ENCODE measurements at places on chromosomes 6 and 20. TPM values are rescaled to one million over a fixed set of nuclear protein-coding genes. Genes with fewer than 3 reads are reported as not detected.

DNA sequence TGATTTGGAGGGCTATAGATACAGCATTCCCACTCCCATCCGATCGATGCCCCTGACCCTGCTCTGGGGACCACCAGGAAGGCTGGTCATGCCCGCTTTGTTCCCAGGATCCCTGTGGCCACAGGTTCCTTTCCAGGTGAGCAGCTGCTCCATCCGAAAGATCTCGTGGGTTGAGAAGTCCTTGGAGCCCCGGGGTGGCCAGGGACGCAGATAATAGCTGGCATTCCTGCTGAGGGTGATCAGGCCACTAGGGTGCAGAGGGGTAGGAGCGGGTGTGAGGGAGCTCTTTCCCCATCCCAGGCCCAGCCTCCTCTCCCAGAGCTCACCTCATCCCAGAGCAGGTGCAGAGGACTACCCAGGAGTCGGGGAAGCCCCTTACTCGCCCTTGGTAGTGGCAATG, 7.4 kb downstream of the ADAM33 start:
- DNase-seq: no peak

- DNase-seq: peak; percentile 75
Observed at GRCh38 chr6:83505356-83505755, 7.0 kb upstream of the PRSS35 start.

Gene BHLHE23
- not detected for polyA plus RNA-seq

Gene GPSM3
- 7.4 TPM for polyA plus RNA-seq

GRCh38 chr6:54173089-54173488, 61.8 kb downstream of the MLIP start:
- no peak for DNase-seq

Gene ID1
- 14.0 TPM for polyA plus RNA-seq

GRCh38 chr6:155327326-155328073, 13.2 kb upstream of the TFB1M start:
- DNase-seq: peak; percentile 81

Gene ENPP5
- polyA plus RNA-seq: 2.5 TPM

DNA sequence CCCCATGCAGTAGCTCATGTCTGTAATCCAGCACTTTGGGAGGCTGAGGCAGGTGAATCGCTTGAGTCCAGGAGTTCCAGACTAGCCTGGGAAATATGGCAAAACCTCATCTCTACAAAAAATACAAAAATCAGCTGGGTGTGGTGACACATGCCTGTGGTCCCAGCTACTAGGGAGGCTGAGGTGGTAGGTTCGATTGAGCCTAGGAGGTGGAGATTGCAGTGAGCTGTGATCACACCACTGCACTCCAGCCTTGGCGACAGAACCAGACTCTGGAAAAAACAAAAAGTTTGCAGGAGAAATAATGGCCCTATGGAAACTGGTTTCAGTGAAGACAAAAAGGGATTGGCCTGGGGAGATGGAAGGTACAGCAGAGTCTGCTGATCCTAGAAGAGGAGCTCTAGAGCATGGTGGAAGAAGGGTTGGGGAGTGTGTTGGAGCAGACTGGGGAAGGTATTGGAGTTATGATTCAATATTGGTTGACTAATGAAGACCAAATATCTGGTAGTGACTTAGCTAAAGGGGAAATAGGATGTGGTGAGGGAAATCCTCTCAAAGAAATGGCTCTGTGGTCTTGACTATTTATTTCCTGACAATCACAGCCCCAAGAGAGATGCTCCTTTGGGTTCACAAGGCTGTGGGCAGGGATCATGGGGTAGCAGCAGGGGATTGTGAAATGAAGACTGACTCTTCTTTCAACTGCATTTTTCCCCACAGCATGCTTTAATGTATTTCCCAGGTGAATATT, 281.9 kb downstream of the UTRN start:
- DNase-seq: no peak

GRCh38 chr6:33212857-33213165, 4.5 kb downstream of the RING1 start:
- DNase-seq: no peak

Gene UST
- 9.3 TPM for polyA plus RNA-seq

DNA sequence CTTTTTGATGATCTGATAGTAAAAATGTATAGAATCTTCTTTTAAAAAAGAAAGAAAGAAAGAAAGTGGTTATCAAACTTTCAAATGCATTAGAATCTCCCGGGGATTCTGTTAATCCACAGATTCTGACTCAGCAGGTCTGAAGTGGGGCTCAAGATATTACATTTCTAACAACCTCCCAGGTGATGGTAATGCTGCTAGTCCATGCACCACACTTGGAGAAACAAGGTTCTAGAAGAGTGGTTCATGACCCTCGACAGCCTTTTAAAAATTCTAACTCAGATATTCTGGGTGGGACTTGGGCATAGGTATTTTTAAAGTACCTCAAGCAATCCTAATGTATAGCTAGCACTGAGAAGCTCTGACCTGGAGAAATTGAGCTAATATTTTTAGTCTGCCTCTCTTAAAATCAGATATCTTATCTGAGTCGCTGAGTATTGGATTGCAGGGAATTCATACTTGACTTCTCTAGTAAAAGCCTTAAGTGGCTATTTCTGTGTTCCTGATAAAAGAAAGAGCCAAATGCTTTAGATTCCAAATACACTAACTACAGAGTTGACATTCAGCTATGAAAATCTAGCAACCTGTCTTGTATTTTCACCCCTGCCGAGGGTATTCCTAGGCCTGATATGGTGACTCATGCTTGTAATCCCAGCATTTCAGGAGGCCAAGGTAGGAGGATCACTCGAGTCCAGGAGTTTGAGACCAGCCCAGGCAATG, 252.4 kb downstream of the PHACTR1 start:
- DNase-seq: no peak

DNA sequence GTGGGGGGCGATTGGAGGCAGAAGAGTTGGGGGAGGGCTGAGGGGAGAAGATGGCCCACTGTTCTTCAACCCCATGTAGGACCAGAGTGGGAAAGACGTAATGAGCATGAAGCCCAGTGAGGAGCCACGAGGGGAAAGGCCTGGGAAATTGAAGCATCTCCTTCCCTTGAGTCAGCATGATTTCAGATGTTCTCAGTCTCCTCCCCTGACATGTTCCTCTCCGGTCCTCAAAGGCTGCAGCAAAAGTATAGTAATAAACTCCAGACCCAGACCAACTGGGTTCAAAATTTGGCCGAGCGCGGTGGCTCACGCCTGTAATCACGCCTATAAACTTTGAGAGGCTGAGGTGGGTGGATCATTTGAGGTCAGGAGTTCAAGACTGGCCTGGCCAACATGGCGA, 1.9 kb upstream of the NFKBIE start:
- no peak for DNase-seq

DNA sequence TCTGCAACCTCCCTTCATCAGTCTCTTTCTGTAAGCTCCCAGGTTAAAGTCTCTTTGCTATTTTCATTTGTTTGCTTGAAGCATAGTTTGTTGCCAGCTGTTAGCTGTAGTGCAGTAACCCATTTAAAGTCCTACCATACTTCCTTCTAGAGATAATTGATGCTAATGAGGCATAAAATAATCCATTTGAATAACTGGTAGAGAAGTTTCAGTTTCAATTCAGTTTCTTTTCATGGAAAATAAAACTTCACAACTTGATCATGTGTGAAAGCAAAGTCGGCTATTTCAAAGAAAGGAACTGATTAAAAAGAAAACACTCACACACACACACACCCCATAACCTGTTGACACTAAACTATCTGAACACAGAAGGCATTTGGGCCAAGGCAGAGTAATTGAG, 68.5 kb upstream of the TENT5A start:
- no peak for DNase-seq

DNA sequence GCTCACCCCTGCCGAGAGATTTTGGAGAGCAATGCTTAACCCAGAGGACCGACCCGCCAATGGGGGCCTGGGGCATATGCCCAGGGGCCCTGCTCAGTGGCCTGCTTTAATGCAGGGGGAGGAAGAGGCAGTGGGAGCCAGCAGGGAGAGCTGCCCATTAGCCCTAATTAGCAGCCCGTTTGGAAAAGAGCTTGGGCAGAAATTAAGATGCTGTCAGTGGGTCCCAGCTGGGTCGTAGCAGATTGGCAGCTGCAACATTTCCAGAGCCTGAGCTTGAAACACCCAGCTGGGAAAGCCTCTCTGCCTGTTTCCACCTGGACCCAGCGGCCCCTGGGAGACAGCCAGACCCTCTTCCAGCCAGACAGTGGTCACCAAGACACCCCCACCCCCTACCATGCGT, 39.5 kb downstream of the CD40 start:
- no peak for DNase-seq

DNA sequence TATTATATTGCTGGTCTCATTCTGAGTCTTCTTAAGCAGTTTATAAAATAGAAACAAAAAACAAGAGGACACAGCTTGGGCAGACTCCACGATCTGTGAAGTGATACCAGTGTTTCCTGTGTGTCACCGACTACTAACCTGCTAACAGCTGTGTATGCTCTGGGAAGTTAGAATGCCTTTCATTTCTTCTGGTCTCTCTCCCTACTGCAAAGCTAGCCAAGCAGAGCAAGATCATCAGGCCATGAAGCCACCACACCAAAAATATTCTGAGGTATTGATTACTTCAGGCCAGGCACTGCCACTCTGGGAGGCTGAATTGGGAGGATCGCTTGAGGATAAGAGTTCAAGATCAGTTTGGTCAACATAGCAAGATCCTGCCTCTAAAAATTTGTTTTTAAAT, 46.9 kb upstream of the SMIM29 start:
- no peak for DNase-seq

- DNase-seq: peak; percentile 66
Observed at GRCh38 chr6:100230115-100230952, 234.4 kb downstream of the SIM1 start.

Gene SLC26A8
- polyA plus RNA-seq: not detected

Gene MLIP
- polyA plus RNA-seq: 65.7 TPM

DNA sequence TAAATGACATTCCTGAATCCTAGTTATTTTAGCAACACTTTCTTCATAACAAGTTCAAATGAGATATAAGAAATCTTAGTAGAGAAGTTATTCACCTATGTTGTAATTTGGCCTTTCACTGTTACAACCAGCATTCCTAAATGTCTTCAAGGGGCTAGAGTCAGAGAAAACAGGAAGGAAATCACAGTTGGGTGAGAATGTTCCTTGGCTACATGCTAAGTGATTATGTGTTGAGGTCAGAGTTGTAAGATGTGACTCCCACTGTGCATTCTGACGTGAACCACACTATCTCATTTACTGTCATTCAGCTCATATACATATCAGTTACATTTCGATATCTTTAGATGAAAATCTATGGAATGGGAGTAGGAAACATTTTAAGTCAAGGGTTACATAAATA, 51.0 kb upstream of the MLIP start:
- no peak for DNase-seq

DNA sequence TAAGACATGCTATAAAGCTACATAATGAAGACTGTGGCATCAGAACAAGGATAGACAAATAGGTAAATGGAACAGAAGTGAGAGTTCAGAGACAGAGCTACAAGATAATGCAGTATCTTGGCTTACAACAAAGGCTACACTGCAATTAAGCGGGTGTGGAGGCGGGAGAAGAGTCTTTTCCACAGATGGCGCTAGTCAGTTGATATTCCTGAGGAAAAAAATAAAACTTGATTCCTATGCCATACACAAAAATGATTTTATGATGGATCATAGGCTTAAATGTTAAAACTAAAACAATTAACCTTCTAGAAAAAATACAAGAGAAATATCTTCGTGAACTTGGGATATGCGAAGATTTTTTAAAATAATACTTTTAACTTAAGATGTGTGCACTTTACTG, 31.0 kb downstream of the RIN2 start:
- no peak for DNase-seq

- no peak for DNase-seq
Observed at GRCh38 chr6:141878686-141879085, 254.0 kb upstream of the GJE1 start.

DNA sequence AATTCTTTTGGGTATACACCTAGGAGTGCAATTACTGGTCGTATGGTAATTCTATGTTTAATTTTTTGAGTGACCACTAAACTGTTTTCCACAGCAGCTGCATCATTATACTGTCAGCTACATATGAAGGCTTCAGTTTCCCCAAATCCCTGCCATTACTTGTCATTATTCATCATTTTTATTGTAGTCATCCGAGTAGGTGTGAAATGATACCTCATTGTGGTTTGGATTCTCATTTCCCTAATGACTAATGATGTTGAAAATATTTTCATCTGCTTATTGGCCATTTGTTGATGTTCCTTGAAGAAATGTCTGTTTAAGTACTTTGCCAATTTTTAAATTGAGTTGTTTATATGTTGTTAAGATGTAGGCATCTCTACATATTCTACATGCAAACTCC, 633.6 kb upstream of the IMPG1 start:
- no peak for DNase-seq

Gene KIF3B
- 14.8 TPM for polyA plus RNA-seq

DNA sequence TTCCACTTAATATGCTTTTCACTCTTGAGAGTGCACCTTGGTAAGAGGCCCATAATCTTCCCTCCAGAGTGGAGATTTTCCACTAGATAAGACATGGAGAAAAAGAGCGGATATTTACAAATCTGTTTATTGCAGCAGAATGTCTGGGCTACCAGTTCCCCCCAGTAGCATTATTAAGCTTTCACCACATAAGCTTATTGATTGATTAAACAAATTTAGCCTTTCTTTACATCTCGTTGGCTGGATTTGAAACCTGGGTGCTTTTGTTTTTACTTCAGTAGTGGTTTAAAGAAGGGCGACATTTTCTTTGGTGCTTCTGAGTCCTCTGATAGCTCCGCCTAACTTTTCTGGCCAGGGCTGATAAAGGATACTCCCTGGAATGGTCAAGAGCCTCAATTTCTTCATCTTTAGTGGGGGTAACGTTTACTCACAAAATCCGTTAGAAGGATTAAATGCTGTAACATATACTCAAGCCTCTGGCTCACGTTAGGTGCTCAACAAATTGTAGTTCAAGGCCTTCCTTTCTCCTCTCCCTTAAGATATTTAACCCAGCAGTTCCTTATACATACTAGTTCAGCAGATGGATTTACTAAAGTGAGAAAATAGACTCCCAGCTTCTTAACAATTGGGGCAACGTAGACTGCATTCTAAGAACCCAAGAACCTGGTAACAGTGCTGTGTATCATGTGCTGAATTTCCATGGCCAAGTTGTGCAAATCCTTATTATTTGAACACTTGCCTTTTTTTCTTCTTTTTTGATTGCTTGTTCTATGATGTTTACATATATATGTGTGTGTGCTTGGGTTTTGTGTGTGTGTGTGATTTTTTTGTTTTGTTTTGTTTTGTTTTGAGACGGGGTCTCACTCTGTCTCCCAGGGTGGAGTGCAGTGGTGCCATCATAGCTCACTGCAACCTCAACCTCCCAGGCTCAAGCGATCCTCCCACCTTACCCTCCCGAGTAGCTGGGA, 91.4 kb downstream of the RREB1 start:
- DNase-seq: no peak

GRCh38 chr20:2815242-2815900, 584 bp downstream of the C20orf141 start:
- DNase-seq: no peak

GRCh38 chr6:166691199-166691598, 64.1 kb upstream of the RPS6KA2 start:
- DNase-seq: no peak

GRCh38 chr6:106618324-106618723, 11.0 kb downstream of the RTN4IP1 start:
- no peak for DNase-seq

DNA sequence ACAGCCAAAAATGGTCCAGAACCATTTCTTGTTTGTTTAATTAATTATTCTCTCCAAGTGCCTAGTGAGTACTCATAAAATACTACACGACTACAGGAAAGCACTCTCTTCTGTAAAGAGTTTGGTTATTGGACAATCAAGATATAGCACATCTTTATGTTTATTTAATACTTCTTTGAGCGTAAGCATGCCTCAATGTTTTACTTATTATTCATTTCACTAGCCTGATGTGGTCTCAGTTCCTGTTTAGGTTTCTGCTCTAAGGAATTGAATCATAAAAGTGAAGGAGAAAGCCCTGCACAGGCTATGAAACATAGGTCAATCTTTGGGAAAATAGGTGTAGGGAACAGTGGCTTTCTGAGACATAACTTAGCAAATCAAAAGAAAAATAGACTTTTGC, 45.9 kb upstream of the AIG1 start:
- DNase-seq: no peak

Measured in muscle of back (tissue), 13 donors.